Lower lobe of right lung (tissue), 2 donors: ENCODE measurements at places on chromosomes 1 and 21. TPM values are rescaled to one million over a fixed set of nuclear protein-coding genes. Genes with fewer than 3 reads are reported as not detected.
A peak's percentile ranks its signal among the peaks of the same experiment; 100 is the strongest.

DNA sequence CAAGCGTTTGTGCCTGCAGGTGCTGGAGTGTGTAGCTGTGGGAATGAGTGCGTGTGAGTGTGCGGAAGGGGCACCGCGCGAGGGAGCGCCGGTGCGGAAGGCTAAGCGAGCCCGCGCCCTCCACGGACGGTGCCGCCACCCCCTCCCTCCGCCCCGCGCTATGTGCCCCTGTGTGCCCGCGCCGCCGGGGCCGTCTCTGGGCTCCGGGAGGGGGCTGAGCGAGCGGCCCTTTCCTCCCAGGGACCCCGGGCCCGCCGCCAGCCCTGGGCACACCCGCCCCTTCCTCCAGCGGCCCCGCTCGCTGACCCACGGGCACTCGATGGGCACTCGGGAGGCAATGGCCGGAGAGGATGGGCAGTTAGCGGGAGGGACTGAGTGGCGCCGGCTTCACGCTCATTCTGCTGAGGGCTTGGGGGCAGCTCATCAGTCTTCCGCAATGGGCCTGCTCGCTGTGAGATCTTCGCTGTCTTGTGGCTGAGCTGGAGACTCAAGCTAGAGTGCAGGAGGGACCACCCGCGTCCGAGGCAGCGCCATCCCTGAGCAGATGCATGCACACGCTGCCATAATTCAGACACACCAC lies 8.6 kb upstream of the ADGRB2 start:
- peaks cover 14% of the 10 kb centered on the region for H3K4me1 ChIP-seq
- no peaks in the 10 kb centered on the region for H3K36me3 ChIP-seq
- peaks cover 68% of the 10 kb centered on the region for H3K27me3 ChIP-seq
- peak overlapping the region; percentile 36 for H3K4me3 ChIP-seq

DNA sequence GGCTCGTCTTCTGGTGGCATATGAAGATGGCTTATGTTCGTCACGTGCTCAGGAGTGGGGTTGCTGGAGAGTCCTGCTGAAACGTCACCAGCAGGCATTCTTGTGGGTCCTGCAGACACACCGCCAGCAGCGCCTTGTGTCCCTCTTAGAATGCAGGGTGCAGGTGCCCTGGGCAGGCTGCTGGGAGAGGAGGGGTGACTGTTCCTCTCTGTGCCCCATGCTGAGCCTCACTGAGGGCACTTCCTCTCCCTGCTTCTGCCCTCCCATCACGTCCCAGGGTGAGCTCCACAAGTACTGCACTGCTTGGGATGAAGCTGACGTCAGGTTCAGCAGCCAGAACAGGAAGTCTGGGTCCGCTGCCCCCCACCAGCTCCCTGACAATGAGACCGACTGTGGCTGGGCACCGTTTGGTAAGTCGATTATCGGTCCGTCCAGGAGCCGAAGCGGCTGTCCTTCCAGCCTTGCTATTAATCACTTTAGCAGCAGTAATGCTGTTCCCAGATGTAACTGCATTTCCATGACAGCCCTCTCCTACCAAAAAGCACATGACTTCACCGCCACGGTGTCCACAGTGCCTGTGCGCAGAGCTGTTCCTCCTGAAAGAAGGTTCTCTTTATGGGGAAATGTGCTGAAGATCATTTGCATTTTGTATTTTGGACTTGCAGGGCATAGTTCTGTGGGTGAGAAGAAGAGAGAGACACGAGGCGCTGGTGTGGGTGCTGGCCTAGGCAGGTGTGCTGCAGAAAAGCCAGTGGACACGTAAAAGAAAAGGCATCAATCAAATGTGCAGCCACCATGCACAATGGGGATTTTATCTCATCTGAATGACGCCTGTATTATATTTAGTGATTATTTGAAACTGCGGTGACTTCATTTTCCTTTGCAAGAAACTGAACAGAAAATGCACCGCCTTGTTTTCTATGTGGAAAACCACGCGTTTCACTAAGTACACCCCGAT lies 21.0 kb downstream of the SLC37A1 start:
- no peak overlapping the region for H3K27ac ChIP-seq
- no peaks in the 10 kb centered on the region for H3K27me3 ChIP-seq
- H3K4me3 ChIP-seq, result no peak overlapping the region
- DNase-seq, result peak; percentile 65
- peaks cover 28% of the 10 kb centered on the region for H3K4me1 ChIP-seq
- peaks cover 37% of the 10 kb centered on the region for H3K36me3 ChIP-seq

- no peaks in the 10 kb centered on the region for H3K36me3 ChIP-seq
- no peaks in the 10 kb centered on the region for H3K4me1 ChIP-seq
- no peak for DNase-seq
- no peaks in the 10 kb centered on the region for H3K27me3 ChIP-seq
- no peak overlapping the region for H3K4me3 ChIP-seq
These were observed 5.7 kb downstream of the ATP6V1G3 start for GRCh38 chr1:198534548-198535418.

- H3K27ac ChIP-seq, result no peak overlapping the region
- no peak overlapping the region for H3K4me3 ChIP-seq
- no peaks in the 10 kb centered on the region for H3K36me3 ChIP-seq
- H3K4me1 ChIP-seq, result no peaks in the 10 kb centered on the region
These were observed 90.1 kb downstream of the TMEM53 start for GRCh38 chr1:44584167-44584566.

DNA sequence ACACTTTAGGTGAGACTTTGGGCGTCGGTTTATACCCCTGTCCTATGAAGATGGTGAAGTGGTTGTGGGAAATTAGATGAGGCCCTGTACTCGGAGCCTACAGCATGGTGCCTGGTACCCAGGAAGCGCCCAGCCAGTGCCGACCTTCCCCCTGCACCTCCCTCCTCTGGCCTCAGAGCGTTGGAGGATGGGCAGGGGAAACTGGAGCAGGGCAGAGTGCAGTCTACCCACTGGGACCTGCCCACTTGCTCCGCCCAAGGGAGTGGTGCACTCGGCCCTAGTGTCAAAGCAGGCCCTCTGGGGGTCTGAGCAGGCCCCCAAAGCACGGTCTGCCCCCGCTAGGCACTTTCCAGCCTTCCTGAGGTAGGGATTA lies 13.0 kb upstream of the TTC22 start:
- H3K36me3 ChIP-seq, result no peaks in the 10 kb centered on the region
- H3K27ac ChIP-seq, result no peak overlapping the region
- no peaks in the 10 kb centered on the region for H3K4me1 ChIP-seq
- H3K4me3 ChIP-seq, result no peak overlapping the region

Gene CGN
- 52.9 TPM for total RNA-seq

DNA sequence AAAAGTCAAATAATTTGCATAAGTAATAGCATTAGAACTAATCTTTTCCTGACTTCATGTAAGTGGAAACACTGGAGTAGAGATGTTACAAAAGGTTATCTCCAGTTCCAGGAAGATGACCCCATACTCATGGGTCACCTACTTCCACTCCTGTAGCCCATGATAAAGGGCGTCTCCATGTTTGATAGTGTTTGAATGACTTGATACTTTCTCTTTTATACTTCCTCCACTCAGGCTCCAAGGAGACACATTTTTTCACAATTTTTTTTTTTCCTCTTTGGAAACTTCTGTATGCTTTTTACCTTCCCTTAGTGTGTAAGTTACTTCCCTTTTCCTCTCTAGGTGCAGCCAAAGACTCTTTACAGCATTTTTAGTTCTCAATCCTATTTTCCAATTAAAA lies 382.1 kb upstream of the B3GALT2 start:
- no peak overlapping the region for H3K4me3 ChIP-seq
- no peak overlapping the region for H3K27ac ChIP-seq
- no peak for DNase-seq

- no peaks in the 10 kb centered on the region for H3K27me3 ChIP-seq
- H3K27ac ChIP-seq, result no peak overlapping the region
- no peaks in the 10 kb centered on the region for H3K36me3 ChIP-seq
- H3K4me1 ChIP-seq, result no peaks in the 10 kb centered on the region
- no peak overlapping the region for H3K4me3 ChIP-seq
- DNase-seq, result no peak
These were observed 125.7 kb upstream of the PBX1 start for GRCh38 chr1:164433141-164433817.

- H3K27me3 ChIP-seq, result no peaks in the 10 kb centered on the region
- H3K4me3 ChIP-seq, result peak overlapping the region; percentile 8
- H3K4me1 ChIP-seq, result peaks cover 67% of the 10 kb centered on the region
- peaks cover 6% of the 10 kb centered on the region for H3K36me3 ChIP-seq
- H3K27ac ChIP-seq, result peak overlapping the region; percentile 88
These were observed 8.5 kb downstream of the CYP4B1 start for GRCh38 chr1:46807046-46807972.

DNA sequence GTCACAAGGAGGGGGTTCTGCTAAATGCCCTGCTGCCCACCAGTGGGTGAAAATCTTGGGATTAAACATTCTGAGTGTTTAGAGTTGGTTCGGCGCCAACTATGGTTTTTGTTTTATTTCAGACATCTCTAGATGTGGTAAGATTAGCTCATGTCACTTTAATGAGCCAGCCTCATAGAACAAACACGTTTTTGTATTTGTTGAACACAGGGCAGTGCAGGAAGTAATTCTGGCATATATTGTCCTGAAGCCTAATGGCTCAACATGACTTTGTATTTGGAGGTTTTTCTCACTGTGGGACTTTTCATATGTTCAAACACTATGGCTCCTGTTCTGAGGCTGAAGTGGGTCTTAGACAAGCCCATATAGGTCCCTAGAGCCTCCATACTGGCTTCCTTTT lies 107.8 kb downstream of the NGF start:
- no peak overlapping the region for H3K4me3 ChIP-seq
- H3K27ac ChIP-seq, result no peak overlapping the region
- no peaks in the 10 kb centered on the region for H3K4me1 ChIP-seq
- no peaks in the 10 kb centered on the region for H3K27me3 ChIP-seq

Gene CLDN17
- total RNA-seq, result not detected

Gene S100A8
- 622 TPM for total RNA-seq
